ENCODE measurements at places on chromosomes 2 and 18.

- no peak for DNase-seq
Observed at GRCh38 chr2:241208058-241208457, 19.6 kb downstream of the ANO7 start.

GRCh38 chr2:176781570-176782217 lies 430.9 kb upstream of the HNRNPA3 start:
- DNase-seq, result no peak

- DNase-seq, result no peak
Observed at GRCh38 chr2:181198183-181198864, 217.9 kb downstream of the UBE2E3 start.

DNA sequence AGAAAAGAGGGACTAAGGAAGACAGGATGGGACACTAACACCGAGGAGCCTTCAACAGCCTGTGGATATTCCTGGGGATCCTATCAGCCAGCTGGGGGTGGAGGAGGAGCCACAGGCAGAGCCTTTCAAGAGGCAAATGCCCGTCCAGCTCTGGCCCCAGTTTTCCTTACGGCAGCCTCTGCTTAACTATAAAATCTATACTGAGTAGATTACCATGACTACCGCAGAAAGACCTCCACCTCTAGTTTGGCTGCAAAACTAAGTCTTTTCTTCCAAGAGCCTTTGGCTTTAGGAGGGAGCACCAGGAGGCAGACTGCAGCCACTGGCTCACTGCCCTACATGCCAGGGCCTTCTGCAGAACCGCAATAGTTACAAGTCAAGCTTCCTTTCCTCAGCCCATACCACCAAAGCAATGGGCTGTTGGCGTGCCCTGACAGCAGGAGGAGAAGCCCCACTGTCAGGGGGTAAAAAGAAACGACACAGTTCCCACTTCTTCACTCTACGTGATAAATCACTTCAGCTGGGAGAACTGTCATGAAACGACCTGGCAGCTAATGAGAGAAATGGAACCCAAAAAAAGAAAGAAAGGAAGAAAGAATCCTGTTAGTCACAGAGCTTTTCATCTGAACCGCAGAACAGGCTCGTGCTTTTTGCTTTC lies 25.1 kb upstream of the CREB1 start:
- DNase-seq, result no peak

DNA sequence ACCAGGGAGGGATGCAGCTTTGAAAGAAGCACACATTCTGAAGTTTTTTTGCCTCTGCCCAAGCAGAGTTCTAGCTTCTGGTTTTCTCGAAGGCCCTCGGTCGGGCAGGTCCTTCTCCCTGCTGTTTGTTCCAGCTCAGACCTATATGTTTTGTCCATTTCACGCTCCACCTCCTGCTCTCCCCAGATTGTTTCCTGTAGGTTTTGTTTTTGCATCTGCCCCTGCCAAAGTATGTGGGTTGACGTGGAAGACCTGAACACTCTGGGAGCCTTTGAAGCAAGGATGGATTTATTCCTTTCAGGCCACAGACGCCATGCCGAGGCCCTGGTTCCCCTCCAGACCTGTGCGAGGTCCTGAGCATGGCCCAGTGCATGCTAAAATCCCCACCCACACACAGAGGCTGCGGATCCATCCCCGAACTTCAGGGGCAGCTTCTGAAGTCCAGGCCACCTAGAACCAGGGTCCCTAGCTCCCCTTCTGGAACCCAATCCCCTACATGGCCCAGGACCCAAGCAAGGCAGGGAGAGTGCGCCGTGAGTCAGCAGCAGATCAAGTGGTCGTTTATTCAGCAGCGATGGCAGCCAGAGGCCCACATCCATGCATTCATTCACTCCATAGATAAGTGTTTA lies 205.4 kb downstream of the KLHL29 start:
- DNase-seq, result no peak

DNA sequence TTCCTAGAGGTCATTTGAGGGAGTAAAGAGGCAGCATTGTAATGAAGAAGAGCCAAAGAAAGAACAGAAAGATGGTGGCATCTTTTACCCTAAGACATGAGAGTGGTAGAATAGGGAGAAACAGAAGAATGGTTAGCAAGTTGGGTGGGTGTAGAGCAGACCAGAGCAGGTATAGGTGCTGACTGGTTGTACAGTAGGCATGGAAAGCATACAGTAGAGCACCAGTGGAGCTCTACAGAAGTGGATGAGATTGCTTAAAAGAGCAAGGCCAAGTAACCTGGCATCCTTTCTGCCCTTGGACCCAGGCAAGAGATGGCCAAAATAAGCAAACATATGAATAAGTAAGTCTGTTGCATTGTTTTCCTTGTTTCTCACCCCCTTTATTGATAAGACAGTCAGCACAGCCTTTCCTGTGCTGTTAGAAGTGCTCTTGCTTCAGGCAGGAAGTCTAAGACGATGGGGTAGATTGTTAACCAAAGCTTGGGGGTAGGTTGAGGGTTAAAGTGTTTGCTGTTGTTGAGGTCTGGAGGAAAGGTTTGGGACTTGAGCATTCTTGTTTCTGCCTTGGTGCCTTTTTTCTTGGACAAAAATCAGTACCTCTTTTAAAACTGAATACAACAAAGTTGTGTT lies 76.9 kb downstream of the DIS3L2 start:
- no peak for DNase-seq

DNA sequence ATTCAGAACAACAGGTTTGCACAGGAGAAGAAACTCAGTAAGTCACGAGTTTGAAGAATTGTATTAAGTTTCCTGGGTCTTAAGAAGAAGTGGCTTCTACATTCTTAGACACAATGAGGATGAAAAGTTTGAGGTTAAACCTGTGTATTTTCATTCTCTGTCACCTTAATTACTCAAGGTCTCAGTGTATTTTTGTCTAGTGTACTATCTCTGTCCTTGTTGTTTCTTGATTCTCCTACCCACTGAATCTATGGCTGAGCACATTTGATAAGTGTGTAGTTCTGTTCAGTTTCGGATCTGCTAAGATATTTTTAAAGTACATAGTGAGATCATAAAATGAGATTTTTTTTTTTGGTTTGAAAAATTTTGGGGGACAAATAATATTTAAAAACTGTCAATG lies 460.7 kb downstream of the NRXN1 start:
- no peak for DNase-seq

DNA sequence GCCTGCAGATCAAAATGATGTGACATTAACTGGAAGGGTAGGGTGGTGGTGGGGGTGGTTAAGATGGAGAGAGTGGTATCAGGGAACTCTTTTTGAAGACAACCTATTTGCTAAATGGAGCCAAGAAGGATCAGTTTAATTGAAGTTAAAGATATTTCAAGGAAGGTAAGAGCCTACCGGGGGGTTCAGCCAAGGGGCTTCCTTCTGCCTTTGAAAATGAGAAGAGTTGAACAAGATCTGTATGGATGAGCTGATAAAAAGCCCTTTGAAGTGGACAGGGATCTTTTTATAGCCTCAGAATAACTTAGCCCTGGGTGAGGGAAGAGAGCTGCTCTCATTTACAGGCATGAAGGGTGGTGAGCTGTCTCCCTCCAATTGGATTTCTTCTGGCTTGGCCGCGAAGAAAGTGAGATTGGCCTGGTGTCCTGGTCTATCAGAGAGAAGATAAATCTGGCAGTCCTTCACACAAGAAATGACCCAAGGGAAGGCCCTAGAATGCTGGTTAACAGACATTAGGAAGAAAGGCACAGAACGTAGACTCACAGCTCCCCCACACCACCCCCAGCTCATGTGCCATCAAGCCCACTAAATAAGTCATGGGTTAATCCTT lies 439.8 kb downstream of the TNS1 start:
- DNase-seq, result no peak

DNA sequence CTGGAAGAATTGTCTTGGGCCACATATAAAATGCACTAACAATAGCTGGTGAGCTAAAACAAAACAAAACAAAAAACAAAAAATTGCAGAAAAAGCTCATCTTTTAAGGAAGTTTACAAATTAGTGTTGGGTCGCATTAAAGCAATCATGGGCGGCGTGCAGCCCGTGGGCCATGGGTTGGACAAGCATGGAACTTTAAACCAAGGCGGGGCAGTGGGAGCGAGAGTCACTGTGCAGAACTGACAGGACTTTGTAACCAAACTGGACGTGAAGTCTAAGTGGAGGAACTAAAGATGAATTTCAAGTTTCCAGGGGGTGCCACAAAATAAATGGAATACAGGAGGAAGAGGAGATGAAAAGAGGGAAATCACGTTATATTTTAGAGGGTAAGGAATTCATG lies 80.7 kb downstream of the PSMG2 start:
- DNase-seq, result no peak

- no peak for DNase-seq
Observed at GRCh38 chr2:65479524-65479923, 47.1 kb upstream of the SPRED2 start.

DNA sequence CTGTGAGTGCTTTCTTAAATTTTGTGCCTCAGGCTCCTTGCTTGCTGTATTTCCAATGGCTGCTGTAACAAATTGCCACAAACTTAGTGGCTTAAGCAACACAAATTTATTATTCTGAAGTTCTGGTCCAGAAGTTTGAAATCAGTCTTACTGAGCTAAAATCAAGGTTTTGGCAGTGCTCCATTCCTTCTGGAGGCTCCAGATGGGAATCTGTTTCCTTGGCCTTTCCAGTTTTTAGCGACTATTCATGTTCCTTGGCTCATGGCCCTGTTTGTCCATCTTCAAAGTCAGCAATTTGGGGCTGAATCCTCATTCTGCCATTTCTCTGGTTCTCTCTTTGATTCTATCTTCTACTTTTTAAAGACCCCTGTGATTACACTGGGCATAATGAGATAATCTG lies 31.8 kb downstream of the STRADB start:
- DNase-seq, result no peak

GRCh38 chr2:96987301-96987909 lies 1.0 kb upstream of the FAM178B start:
- no peak for DNase-seq

DNA sequence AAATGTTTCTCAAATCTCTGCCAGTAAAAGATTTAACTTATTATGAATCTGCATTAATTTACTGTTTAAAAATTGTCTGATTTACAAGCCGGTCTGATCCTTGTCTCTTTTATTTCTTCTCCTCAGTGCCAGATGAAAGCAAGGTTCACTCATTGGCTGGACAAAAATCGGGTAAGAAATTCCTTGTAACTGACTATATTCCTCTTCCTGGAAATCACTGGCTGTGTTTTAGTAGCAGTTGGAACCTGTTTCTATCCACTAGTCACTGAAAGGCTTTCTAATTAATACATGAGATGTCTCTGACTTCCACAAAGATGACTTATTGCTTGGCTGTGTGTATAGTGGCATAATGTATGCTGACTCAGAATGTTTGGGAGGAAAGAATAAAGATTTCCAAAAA lies 436.6 kb upstream of the NRP2 start:
- no peak for DNase-seq

GRCh38 chr2:239303711-239304532 lies 96.9 kb downstream of the HDAC4 start:
- no peak for DNase-seq

- no peak for DNase-seq
Observed at GRCh38 chr18:76134628-76135027, 360.4 kb downstream of the ZNF516 start.

DNA sequence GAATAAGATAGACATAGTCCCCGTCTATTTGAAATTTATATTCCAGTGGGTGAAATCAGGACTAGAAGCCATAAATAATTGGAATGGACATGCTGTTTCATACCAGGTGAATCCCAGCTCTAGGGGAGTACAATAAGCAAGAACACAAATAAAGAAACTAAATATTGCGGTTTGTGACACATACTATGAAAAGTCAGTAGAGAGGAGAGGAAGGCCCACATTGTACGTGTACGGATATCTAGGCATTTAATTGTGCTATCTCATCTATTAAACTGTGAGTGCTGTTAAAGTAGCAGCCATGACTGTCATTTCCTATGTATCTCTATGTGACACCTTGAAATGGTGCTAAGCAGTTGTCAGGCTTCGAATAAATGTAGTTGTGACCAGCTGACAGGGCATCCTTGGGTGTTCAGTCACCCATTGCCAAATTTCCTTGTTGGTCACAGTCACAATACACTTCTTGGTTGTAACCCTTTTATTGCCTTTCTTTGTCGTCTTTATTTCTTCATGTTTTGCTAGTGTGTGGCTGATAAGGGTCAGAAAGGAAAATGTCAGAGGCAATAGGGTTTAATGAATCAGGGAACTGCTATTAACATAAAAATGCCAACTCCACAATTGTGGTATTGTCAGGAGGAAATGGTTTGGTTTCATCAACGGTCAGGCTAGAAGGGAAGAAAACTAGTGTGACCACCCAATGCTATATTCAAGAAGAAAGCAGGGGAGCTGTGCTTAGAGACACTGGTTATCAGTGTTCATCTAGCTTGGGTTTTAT lies 31.5 kb downstream of the CPO start:
- no peak for DNase-seq

DNA sequence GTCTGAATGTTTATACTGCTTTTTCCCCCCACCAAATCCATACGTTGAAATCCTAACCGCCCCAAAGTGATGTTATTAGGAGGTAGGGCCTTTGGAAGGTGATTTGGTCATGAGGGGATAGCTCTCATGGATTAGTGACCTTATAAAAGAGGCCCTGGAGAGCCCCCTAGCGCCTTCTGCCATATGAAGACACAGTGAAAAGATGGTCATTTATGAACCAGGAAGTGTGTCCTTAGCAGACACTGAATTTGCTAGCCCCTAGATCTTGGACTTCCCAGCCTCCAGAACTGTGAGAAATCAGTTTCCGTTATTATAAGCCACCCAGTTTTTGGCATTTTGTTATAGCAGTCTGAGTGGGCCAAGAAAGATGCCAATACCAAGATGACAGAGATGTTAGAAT lies 7.2 kb upstream of the TSN start:
- DNase-seq, result no peak

GRCh38 chr2:16671760-16672159 lies 6.1 kb upstream of the CYRIA start:
- DNase-seq, result no peak

DNA sequence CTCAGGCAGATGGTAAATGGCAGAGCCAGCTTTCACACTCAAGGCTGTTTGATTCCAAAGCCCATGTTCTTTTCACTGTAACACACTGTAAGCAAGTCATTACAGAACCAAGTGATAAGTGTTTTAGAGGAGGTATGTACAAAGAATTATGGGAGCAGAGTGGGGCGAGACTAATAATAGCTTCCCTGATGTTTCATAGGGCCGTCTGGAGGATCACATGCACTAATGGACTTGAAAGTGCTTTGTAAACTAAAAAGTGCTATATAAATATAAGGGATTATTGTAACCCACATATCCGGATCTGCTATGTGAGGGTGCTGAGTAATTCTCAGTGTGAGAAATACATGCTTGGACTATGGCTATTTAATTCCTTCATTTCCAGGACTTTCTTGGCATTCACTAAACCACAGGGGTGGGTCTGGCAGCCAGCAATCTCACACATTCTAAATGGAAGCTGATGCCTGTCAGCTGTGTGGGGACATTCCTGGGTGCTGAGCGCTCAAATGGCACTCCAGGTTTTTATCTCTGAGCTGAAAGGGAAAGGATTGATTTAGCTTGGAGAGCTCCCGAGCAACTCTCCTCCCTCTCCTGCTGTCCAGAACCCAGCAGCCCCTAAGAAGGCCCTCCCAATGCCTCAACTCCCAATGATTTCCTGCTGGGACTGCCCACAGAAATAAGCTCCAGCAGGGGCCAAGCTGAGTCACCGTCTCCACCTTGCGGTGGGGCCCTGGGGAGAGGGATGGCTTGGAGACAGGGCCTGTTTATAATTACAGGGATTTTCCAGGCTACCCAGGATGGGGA lies 222.8 kb downstream of the SOX11 start:
- DNase-seq, result no peak

- no peak for DNase-seq
Observed at GRCh38 chr2:62152000-62152399, 43.9 kb upstream of the B3GNT2 start.

GRCh38 chr2:149692961-149693396 lies 105.4 kb upstream of the MMADHC start:
- DNase-seq, result no peak
